ENCODE measurements at places on chromosomes 3 and 15.

- no peak for DNase-seq
Measured at GRCh38 chr15:78914027-78914764, 30.6 kb downstream of the CTSH start.

GRCh38 chr3:160980740-160981139, 124.4 kb downstream of the B3GALNT1 start:
- DNase-seq: no peak

DNA sequence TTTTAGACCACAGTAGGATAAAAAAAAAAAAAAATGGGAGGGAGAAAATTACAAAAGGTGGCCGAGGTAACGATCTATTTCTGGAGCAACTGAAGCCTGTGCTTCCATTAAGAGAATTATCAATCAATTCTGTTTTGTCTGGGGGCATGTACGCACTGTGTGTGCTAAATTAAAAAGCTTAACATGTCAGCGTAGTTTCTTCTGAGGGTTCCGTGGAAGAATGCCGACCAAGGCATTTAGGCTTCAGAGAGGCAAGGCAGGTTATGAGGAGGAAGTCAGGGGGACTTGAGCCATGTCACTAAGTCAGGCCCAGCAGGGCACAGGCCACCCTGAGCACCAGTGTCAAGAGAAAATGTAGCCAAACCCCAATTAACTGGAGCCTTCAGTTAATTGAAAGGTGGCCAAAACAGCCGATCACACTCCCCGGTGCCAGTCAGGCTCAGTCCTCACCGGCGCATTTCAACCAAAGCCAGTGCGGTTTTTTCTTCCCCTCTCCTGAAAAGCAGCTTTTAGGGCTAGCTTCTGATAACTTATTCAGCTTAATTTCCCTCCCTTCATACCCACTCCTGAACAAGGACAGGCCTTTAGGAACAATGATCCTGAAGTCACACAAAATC, 113.9 kb downstream of the MEGF11 start:
- DNase-seq: no peak

- DNase-seq: no peak
Measured at GRCh38 chr3:118116991-118117390, 917.7 kb downstream of the IGSF11 start.
